ENCODE measurements at places on chromosomes 2 and 18. TPM values are rescaled to one million over a fixed set of nuclear protein-coding genes. Genes with fewer than 3 reads are reported as not detected.

RTP5 gene
- not detected for total RNA-seq

SETBP1 gene
- total RNA-seq, result 0.05 TPM

GRCh38 chr2:218271487-218271797 lies 1.1 kb downstream of the PNKD start:
- peak overlapping the region; percentile 42 for H3K27ac ChIP-seq
- peaks cover 35% of the 10 kb centered on the region for H3K36me3 ChIP-seq
- H3K27me3 ChIP-seq, result no peaks in the 10 kb centered on the region
- peak overlapping the region; percentile 91 for H3K4me3 ChIP-seq
- peaks cover 13% of the 10 kb centered on the region for H3K4me1 ChIP-seq

DNA sequence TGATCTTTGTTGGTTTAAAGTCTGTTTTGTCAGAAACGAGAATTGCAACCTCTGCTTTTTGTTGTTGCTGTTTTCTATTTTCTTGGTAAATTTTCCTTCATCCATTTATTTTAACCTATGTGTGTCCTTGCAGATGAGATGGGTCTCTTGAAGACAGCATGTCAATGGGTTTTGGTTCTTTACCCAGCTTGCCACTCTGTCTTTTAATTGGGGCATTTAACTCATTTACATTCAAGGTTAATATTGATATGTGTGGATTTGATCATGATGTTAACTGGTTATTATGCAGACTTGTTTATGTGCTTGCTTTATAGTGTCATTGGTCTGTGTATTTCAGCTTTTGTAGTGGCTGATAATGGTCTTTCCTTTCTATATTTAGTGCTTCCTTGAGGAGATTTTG lies 327.9 kb upstream of the SYT4 start:
- H3K4me1 ChIP-seq, result no peaks in the 10 kb centered on the region
- H3K36me3 ChIP-seq, result no peaks in the 10 kb centered on the region
- H3K4me3 ChIP-seq, result no peak overlapping the region
- no peak overlapping the region for H3K27ac ChIP-seq
- no peak for DNase-seq

All from HCT116 (cell line).